ENCODE measurements at places on chromosomes 2 and 18. TPM values are rescaled to one million over a fixed set of nuclear protein-coding genes. Genes with fewer than 3 reads are reported as not detected.

The CREG2 gene
- total RNA-seq: 0.81 TPM

The UPP2 gene
- total RNA-seq: not detected

The DSG3 gene
- not detected for total RNA-seq

DNA sequence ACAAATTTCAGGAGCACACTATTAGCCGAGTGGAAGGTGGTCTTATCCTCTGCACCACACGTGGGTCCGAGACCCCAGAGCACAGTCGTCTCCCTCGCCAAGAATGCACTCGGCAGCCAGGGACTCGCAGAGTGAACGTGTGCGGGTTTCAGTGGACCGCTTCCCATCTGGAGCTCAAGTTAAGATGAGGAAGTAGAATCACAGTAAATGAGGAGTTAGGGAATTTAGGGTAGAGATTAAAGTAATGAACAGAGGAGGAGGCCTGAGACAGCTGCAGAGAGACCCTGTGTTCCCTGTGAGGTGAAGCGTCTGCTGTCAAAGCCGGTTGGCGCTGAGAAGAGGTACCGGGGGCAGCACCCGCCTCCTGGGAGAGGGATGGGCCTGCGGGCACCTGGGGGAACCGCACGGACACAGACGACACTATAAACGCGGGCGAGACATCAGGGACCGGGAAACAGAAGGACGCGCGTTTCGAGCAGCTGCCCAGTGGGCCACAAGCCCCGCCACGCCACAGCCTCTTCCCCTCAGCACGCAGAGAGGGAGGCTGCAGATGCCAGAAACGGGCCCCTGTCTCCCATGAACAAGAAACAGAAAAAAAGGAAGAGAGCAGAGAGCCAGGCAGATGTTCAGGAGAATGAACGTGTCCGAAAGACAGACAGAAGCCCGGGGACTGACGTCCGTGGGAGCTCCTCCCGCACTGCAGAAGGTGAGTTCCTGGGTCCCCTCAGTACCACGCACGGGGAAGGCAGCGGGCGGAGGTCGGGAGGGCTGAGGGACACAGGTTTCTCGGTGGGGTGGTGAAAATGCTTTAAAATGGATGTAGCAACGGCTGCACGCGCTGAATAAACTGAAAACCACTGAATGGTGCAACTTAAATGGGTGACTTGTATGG lies 5.4 kb upstream of the KCNG2 start:
- DNase-seq: peak; percentile 73

DNA sequence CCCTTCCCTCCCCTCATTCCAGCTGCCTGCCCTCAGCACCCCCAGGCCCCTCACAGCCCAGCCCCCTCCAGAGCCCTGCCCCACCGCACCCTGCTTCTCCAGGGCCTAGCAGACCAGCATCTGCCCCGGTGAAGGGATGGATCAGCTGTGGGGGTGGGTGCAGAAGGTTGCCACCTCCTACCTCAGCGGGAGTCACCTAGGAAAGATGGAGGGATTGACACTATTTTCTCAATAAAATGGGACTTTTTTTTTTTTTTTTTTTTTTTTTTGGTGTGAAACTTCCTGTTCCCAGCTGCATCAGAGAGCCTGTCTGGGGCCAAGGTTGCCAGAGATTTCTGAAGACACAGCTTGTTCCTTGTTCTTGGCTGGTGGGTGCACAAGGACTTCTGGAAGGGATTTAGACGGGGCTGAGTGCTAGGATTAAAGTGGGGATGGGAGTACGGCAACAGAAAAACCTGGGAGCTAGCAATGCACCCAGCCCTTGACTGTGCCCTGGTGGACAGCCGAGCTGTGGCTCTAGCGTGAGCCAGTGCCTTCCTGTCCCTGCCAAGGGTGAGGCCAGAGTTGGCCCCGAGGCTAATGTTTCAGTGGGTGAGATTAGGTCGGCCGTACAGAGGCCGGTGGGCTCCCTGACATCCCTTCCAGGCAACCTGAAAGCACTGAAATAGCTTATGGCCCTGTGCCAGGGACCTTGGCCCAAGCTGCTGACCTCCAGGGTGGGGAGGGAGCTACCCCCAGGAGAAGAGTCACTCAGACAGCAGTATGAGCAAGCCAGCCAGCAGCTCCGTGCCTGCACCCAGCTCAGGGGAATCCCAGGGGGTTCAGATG lies 4.6 kb downstream of the B3GNT7 start:
- no peak for DNase-seq

DNA sequence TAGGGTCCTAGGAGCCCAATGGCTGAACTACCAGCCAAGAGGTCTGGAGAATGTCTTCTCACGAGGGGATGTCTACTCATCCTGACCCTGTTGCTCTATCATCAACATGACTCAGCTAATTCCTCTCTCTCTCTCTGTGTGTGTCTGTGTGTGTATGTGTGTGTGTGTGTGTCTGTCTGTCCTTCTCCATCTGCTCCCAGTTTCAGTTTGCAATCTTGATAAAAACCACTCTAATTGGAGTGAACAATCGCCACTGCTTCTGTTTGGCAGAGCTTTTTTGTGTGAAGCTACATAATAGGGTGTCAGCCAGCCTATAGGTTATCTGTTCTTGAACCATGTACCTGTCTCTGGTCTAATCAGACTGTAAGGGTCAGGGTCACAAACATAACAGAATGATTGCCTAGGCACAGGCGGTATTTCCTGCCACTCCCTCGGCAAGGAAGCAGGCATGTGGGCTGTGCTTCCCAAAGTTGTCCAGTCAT lies 219.8 kb downstream of the SH3BP4 start:
- DNase-seq: no peak

DNA sequence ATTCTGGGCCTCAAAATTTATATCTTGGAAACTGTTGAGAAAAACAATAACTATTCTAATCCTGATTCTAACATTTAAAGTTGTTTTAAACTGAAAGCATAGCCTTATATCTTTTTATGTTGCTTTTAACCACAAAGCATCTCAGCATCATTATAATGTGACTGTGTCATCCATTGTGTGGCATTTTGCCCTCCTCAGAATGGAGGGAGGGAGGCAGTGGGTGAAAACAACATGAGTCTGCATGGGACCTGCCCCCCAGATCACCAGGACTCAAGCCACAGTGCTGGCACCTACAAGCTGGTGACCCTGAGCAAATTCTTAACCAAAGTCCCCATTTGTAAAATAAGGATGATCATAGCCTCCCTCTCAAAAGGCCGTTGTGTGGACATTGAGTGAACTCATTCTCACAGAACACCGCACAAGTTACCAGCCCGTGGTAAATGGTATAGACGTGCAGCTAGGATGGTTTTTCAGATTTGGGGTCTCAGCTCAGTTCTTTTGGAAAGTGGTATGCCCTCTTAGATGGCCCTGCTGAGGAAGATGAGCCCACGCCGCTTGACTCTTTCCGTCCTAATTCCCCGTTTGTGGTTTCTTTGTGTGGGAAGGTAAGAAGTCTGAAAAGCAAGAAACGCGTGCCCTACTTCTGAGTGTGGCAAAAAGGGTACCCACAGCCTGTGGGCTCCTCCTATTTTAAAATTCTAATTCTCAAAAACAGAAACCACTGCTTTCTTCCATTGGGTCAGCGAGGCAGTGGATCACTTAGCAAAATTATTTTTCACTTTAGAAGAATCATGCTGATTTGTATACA lies 305.0 kb upstream of the ID2 start:
- no peak for DNase-seq

DNA sequence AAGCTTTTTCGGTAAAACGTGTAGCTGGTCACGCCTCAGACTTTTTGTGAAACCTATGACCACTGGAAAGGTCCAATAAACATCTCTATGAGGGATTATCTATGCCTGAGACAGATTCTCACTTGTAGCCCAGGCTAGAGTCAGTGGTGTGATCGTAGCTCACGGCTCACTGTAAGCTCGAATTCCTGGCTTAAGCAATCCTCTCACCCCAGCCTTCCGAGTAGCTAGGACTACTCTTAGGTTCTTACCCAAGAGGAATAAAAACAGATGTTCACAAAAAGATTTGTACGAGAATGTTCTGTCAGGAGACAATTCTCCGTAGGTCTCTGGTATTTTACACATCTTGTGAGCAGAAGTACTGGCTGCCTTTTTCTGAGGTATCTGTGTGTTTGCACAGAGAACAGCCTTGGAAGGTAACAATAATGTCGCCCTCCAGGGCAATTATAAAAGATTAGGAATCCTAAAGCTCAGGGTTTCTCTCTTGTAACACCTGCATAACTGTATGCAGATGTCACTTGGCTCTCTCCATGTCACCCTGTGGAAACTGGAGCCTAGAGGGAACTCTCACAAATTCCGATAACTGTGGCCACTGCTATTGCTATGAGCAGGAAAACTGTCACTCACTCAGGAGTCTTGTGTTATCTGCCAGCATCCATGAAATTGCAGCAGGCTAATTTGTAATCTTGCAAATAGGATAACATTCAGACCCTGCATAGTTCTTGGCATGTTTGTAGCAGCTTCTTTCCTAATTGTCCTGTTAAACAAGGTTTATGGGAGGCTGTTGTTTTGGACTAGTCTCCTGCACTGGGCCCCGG lies 25.5 kb upstream of the RALBP1 start:
- no peak for DNase-seq

All from cardiac septum (tissue), 1 donor.